ENCODE measurements at places on chromosomes 7 and 10.

GRCh38 chr10:128060341-128061250, 65.6 kb downstream of the MKI67 start:
- DNase-seq, result no peak

DNA sequence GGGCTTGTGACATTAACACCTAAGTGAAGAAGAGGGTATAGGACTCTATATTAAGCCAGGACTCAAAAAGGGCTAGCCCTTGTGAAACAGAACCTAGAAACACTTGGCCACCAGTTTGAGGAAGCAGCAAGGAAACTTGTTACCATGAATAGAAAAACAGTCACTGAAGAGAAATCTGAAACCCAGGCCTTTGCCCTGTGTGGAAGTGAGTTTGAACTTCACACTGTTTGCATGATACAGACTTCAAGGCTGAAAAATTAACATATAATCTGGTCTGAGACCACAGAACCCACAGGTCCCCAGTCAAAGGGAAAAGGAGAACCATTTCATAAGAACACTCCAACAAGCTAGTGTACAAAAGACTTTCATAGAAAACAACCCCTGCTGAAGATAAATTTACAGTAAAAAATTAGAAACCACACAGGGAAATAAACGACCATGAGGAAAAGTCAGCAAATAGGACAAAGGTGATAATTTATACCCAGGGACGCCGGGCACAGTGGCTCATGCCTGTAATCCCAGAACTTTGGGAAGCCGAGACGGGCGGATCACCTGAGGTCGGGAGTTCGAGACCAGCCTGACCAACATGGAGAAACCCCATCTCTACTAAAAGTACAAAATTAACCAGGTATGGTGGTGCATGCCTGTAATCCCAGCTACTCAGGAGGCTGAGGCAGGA, 76.1 kb downstream of the SKIDA1 start:
- no peak for DNase-seq

- peak; percentile 87 for DNase-seq
These were observed at the start of gene LARP4B for GRCh38 chr10:931326-932318. LARP4B (minus strand) TSS chr10:931705; CDS start chr10:885721, 45,984 bp downstream.

- DNase-seq, result peak; percentile 9
These were observed 563.0 kb downstream of the PARD3 start for GRCh38 chr10:34252111-34252510.

DNA sequence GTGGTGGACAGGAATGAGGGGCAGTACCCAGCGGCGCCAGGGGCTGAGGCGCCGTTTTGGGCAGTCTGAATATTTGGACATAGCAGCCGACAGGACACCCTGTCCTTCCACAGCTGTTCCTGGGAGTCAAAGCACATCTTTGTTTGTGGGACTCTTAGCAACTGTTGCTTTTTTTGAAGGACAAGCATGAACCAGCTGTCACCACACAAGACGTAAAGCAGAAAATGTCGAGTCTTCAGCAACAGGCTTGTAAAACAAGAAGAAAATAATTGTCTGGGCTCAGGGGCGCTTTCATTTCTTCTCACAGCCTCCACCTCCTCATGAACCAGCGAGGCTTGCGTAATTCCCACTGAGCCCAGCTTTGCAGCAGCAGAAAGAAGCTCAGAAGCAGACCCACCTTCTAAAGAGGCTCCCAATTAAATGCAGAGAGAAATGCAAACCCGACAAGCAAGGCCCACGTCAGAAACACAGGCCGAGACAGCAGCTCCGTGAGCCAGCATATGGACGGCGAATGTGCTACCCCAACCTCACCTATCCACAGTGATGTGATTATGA, 68.9 kb upstream of the DNAAF5 start:
- DNase-seq, result no peak

GRCh38 chr10:60707841-60708240, 70.4 kb upstream of the CDK1 start:
- no peak for DNase-seq

DNA sequence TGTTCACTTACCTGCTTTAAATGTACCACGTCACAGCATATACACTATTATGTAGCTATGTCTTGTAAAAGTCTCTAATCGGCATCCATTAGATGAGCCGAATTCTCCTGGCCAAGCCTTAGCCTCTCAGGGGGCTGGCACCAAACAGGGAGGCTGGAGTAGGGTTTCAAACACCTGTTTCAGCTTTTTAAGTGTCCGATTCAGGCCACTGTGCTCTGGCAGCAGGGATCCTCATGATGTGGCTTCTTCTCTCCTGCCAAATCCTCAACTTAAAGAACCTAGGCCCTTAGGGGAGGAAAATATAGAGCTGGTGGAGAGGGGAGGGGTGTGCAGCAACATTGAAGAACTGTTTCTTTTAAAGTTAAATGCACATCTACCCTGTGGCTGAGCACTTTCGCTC, 68.5 kb upstream of the NFKB2 start:
- DNase-seq, result no peak

Measured in iPS DF 6.9 (cell line).